Glutamatergic neuron (in vitro differentiated cells): ENCODE measurements at places on chromosomes 12 and 14. TPM values are rescaled to one million over a fixed set of nuclear protein-coding genes. Genes with fewer than 3 reads are reported as not detected.

GRCh38 chr14:99186956-99187690, 84.9 kb downstream of the BCL11B start:
- DNase-seq = no peak

DBX2 gene
- not detected for total RNA-seq

CLEC2A gene
- not detected for total RNA-seq

VASH1 gene
- total RNA-seq = 149 TPM

GRCh38 chr12:62135553-62136200, 124.5 kb upstream of the USP15 start:
- DNase-seq = no peak

DNA sequence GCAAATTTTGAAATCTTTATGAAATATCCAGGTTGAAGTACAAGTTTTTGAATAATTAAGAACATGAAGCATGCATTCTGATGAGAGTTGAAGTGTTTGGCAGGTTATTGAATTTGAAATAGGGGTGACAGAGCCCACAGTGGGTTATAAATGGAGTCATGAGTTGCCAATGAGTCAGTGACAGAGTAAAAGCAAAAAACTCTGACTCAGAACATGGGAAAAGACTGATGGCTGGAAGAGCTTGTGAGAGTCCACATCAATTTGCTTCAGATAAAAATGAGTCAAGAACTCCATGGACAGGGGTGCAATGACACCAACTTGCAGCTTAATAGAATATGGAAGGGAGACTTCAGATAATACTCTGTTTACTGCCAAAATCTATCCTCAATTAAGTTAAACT, 105.3 kb downstream of the SLC6A15 start:
- DNase-seq = no peak

GRCh38 chr12:98422812-98423211, 92.6 kb upstream of the TMPO start:
- DNase-seq = no peak

DNA sequence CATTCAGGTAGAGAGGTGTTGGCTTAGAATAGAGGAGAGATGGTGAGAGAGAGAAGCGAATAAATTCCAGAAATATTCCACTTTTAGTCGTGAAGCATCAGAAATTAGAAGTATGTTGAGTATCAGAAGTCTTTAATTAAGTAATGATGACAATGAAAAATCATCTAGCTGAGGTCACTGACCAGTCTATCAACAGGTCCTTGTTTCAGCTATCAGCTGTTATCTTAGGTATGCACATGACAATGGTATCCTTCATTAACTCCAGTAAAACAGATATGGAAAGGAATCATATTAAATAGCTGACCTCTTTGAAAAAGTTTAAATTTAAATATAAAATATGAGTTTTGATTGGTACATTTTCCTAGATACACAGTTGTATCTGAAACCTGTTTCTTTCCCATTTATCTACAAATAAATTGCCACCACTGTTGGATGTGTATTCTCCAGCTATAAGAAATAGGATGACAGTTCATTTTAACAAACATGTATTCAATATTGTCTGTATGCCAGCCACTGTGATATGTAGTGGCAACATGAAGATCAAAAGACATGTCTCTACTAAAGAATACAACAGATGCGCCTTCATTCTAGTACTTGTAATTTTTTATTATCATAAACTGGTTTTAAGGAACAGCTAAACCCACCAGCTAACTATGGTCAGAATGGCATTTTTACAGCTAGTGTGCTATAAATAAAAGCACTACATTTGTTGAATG, 424.2 kb upstream of the DCN start:
- DNase-seq = no peak

DNA sequence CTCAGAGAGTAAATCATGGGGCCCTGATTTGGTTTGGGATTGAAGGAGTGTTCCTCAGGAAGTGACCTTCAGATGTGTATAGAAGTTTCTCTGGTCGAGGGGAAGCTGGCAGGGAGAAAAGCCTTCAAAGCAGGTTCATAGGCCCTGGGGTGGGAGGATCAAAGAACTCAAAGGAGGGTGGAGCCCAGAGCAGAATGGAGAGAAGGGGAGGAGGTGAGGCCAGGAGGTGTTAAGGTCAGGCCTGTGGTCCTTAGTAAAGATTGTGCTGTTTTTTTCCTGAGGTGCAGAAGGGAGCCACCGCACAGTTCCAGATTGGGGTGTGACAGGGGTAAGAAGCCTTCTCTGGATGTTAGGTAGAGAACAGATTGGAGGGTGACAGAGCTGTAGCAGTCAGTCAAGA, 9.7 kb upstream of the CFAP251 start:
- no peak for DNase-seq

GRCh38 chr12:130440411-130441080, 102.9 kb downstream of the PIWIL1 start:
- no peak for DNase-seq

DNA sequence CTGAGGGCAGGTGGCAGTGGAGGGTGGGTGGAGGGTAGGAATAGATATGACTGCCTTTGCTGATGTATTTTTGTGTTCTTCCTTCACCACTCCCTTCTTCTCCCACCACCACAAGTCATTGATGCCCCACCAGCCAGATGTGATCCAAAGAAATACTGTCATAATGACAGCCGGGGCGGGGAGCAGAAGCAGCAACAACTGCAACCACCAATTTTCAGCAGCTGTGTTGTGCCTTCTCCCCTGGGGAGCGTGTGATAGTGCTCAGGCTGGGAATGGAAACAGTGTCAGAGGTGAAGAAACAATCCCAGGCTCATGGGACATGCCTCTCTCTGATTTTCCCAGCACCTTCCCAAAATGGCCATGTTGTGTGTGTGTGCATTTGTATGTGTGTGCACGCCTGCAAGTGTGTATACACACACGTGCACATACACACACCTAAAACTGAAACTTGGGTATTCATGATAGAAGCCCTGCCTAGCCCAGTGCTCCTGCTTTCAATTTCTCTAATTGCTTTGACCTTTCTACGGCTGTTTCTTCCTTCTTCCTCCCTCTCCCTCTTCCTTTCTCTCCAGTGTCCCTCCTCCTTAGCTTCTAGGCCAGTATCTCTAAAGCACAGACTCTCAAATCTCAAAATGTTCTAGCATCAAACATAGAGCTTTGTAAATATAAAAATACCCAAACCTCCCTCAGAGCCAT, 299.2 kb upstream of the FKBP4 start:
- DNase-seq = no peak

DNA sequence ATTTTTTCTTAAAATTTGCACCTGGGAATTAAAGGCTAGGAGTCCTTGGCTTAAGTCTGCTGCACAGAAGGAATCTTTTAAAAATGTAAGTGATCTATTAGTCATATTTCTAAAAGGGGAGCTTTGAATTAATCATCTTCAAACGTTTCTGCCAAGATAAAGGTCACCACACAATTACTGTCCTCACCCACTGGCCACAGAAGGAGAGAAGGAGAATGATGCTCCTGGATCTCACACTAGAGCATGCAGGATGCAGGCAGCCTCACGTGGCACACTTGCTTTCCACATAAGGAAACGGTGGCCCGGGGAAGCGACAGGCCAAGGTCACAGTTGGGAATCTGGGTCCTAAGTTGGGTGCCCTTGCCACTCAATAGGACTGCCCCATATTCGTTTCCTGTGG, 16.9 kb downstream of the PLEKHG7 start:
- no peak for DNase-seq

SERPINA12 gene
- not detected for total RNA-seq

DNA sequence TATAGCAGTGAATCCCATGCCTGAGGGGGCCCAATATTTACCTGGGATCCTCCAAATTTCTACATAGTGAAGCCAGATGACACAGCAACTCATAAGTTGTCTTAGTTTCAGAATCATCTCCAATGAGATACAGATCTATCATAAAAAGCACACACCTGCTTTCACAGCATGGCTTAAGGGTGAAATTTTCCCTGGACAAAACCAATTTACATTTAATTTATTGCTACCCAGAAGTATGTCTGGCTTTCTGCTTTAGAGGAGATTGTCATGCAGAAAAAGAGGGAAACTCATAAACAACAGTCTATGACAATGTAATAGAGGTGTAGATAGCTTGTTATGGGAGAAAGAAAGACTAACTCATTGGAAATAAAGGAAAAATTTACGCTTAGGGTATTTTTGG, 113.0 kb downstream of the MGAT4C start:
- DNase-seq = no peak

GRCh38 chr14:54920052-54920451, 17.4 kb upstream of the GCH1 start:
- no peak for DNase-seq

- DNase-seq = no peak
Measured at GRCh38 chr12:116011217-116011616, 266.3 kb downstream of the MED13L start.

DNA sequence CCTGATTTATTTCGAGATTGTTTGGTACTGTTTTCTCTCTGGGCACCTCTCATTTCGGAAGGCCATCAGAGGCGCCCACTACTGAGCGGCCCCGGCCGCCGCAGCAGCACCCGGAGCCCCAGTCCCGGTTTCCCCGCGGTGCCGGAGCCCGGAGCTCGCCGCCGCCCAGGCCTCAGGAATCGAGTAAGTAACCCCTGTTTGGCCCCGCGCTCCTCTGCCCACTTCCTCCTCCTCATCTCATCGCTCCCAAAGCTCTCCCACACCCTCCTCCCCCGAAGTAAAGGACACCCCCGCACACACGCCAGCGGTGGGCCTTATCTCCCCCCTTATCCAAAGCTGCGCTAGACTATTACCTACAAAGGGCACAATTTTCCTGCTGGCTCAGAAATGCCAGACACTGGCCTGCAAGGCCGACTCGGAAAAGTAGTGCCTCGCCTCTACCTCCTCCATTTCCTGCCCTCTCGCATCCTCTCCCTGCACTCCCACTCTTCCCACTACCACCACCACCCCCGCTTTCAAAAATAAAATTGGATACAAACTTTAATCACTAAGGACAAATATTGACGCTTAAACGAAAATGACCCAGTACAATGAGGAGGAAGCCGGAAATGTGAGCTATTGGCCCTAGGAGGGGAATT, 637 bp upstream of the FOXG1 start:
- DNase-seq = peak; percentile 51

DNA sequence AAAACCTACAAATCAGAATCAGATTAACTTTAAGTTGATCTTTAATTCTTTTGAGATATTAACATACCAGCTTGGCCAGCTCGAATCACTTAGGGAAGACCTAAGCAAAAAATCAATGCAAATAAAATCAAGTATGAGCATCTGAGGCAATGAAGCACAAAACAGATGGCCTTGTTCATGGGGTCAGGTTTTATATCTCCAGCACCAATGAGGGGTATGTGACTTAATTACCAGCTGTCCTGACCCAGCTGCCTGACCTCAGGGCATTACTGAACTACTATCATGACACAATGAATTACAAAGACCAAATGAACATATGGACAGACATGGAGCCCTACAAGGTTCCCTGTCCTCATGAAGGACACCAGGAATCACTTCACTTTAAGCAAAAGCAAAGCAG, 70.5 kb downstream of the FGD6 start:
- DNase-seq = peak; percentile 68

DNA sequence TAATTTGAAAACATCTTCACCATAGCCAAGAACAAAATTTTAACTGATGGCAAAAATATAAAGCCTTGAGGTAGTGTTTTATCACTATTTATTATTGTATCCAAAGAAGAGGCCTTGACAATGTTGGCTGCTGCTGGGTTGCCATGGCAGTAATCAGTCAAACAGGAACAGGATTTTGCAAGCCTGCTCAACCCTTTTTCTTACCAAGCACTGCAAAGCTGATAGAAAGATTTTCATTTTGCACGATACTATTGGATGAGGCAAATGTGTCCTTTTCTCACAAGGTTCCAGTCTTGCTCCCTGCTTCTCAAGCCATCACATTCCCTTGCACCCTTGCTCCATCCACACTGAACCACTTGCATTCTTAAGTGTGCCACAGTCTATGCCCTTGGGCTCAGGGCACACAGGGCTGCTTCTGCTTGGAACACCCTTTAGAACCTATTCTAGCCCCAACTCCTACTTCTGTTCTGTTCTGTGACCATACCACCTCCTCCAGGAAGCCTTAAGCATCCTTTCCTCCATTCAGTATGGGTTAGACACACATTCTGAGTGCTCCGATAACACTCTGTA, 76.5 kb upstream of the AMIGO2 start:
- DNase-seq = no peak

GRCh38 chr12:41512497-41512896, 324.4 kb downstream of the PDZRN4 start:
- no peak for DNase-seq

OR6S1 gene
- total RNA-seq = not detected

DNA sequence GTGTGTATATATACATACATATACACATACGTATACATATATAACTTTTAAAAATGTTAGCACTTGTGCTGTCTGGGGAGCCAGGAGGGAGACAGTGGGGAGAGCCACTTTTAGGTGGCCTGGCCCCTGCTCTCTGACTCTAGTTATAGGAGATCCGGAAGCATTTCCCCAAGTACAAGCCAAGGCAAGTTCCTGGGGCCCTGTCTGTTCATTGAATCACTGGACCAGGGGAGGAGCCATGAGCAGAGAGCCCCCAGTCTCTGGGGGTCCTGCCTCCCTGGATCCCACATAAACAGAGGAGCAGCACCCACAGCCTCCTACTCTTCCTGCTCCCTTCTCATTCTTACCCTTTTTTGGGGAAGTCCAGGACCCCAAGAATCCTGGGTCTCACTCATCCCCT, 45.4 kb upstream of the TMED10 start:
- no peak for DNase-seq

- DNase-seq = no peak
Measured at GRCh38 chr12:101619026-101619786, 24.4 kb downstream of the MYBPC1 start.

- DNase-seq = no peak
Measured at GRCh38 chr12:126685636-126686035, 1581.3 kb upstream of the TMEM132C start.

DNA sequence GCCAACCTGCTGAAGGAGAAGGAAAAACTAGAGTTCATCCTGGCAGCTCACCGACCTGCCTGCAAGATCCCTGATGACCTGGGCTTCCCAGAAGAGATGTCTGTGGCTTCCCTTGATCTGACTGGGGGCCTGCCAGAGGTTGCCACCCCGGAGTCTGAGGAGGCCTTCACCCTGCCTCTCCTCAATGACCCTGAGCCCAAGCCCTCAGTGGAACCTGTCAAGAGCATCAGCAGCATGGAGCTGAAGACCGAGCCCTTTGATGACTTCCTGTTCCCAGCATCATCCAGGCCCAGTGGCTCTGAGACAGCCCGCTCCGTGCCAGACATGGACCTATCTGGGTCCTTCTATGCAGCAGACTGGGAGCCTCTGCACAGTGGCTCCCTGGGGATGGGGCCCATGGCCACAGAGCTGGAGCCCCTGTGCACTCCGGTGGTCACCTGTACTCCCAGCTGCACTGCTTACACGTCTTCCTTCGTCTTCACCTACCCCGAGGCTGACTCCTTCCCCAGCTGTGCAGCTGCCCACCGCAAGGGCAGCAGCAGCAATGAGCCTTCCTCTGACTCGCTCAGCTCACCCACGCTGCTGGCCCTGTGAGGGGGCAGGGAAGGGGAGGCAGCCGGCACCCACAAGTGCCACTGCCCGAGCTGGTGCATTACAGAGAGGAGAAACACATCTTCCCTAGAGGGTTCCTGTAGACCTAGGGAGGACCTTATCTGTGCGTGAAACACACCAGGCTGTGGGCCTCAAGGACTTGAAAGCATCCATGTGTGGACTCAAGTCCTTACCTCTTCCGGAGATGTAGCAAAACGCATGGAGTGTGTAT, 2.4 kb downstream of the FOS start:
- DNase-seq = no peak

- no peak for DNase-seq
Measured at GRCh38 chr12:130073721-130074120, 88.5 kb upstream of the FZD10 start.

GRCh38 chr14:105659935-105660527, 133.6 kb downstream of the TMEM121 start:
- no peak for DNase-seq

OLR1 gene
- not detected for total RNA-seq
